ENCODE measurements at places on chromosomes 6 and 20. TPM values are rescaled to one million over a fixed set of nuclear protein-coding genes. Genes with fewer than 3 reads are reported as not detected.

PHACTR3 gene
- not detected for total RNA-seq

CLVS2 gene
- total RNA-seq = 0.07 TPM

MUCL3 gene
- total RNA-seq = not detected

MCM3 gene
- 89.2 TPM for total RNA-seq

SIRPB1 gene
- 0.57 TPM for total RNA-seq

OR2H2 gene
- total RNA-seq = not detected

MAPK13 gene
- 1.1 TPM for total RNA-seq

BPIFB2 gene
- not detected for total RNA-seq
